ENCODE measurements at places on chromosomes 6 and 20. TPM values are rescaled to one million over a fixed set of nuclear protein-coding genes. Genes with fewer than 3 reads are reported as not detected.

Gene CST5
- total RNA-seq = not detected

Gene TSPO2
- not detected for total RNA-seq

Gene DDAH2
- total RNA-seq = 58.1 TPM

Gene LAMA2
- 64.3 TPM for total RNA-seq

Gene PRL
- total RNA-seq = not detected

Gene C4A
- total RNA-seq = 5.1 TPM

Gene TSHZ2
- 1.4 TPM for total RNA-seq

Gene ABHD16B
- not detected for total RNA-seq

Gene ANKRD60
- total RNA-seq = not detected

Gene GCNT2
- total RNA-seq = 0.19 TPM

Gene MYH7B
- total RNA-seq = under 0.01 TPM

Gene EFCAB8
- under 0.01 TPM for total RNA-seq

Gene TRIM10
- total RNA-seq = under 0.01 TPM

Gene PKIB
- 1.2 TPM for total RNA-seq

Gene TFAP2C
- not detected for total RNA-seq

Data from regular cardiac myocyte (primary cell).